Stimulated activated CD4-positive, alpha-beta T cell treated with anti-CD3 and anti-CD28 coated beads, TNF-alpha, amount 100 ng/mL, for 24 hours (primary cell): ENCODE measurements at places on chromosomes 5 and 9.
A peak's percentile ranks its signal among the peaks of the same experiment; 100 is the strongest.

GRCh38 chr9:81717061-81717746 is 27.9 kb upstream of the TLE1 start:
- no peak for DNase-seq

DNA sequence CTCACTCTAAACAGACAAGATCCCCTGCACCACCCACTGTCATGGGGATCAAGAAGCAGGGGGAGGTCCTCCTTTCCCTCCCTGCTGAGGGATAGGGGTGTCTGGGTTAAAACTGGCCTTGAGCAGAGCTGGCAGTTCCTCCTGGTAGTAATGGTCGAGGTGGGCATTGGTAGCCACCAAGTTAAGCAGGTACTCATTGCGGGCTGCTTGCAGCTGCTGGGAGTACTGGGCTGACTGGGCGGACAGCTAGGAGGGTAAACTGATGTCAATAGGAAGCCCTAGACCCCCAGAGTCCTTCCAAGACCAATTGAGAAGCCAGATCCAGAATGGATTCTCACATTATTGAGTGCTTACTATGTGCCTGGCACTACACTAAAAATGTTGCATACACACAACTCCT is 3.4 kb downstream of the FCHSD1 start:
- DNase-seq: no peak

- peak; percentile 6 for DNase-seq
These were observed 612 bp upstream of the BBLN start for GRCh38 chr9:128159522-128159783.

GRCh38 chr5:153879596-153879995 is 159.1 kb downstream of the FAM114A2 start:
- DNase-seq: no peak

- DNase-seq: no peak
These were observed 45.7 kb downstream of the PPARGC1B start for GRCh38 chr5:149775785-149776184.

DNA sequence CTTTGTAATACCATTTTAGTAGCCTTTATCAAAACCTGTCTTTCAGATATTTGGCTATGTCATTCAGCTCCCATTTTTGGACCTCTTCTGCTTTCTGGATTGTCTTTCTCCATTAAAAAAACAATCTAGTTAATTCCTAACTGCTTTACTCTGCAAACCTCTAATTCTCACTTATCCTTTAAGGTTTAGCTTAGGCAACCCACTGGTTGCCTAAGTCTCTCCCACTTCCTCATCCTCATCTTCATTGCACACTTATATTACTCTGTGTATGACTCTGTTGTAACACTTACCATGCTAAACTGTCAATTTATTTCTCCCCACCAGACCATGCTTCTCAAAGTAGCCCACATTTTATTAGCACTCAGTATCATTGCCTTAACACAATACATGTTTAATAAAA is 205.0 kb upstream of the DMRTA1 start:
- no peak for DNase-seq

GRCh38 chr9:69743930-69744329 is 15.9 kb downstream of the PTAR1 start:
- no peak for DNase-seq

DNA sequence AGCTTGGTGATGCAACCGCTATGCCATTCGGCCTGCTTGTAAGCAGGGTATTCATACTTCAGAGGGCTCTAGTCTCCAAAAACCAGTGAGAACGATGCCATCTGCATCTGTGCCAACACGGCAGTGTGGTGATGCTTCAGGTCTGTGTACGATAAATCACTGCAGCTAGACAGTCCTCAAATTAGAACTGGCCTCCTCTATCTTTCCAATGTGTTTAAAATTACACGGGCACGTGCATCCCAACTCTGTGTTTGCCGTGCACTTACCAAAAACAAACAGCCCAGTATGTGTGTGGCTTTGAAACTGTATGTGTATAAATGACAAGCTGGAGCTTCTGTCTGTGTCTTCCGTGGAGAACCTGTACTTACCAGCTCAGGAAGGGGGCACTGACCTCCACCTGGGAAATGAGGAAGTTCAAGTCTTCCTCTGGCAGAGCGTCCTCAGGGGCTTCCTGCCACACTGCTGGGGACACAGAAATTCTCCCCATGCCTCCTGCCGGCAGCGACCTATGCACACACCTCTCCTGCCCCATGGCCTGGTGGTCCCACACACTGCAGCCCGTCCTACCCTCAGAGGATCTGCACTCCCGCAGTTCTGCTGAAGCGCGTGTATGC is 12.3 kb downstream of the MED10 start:
- no peak for DNase-seq
